C1 segment of cervical spinal cord (tissue), 14 donors: ENCODE measurements at places on chromosomes 4 and X.

GRCh38 chr4:145388043-145388442 is 93.6 kb upstream of the SMAD1 start:
- no peak for DNase-seq

GRCh38 chr4:138334346-138335016 is 92.3 kb upstream of the SLC7A11 start:
- DNase-seq = no peak

GRCh38 chr4:54879576-54879975 is 221.8 kb downstream of the KIT start:
- DNase-seq = no peak

- no peak for DNase-seq
Observed at GRCh38 chrX:115427861-115428410, 133.0 kb upstream of the PLS3 start.

- DNase-seq = no peak
Observed at GRCh38 chr4:187256897-187257296, 533.2 kb upstream of the FAT1 start.

GRCh38 chr4:178812866-178813265 is 1370.6 kb upstream of the AGA start:
- DNase-seq = no peak

DNA sequence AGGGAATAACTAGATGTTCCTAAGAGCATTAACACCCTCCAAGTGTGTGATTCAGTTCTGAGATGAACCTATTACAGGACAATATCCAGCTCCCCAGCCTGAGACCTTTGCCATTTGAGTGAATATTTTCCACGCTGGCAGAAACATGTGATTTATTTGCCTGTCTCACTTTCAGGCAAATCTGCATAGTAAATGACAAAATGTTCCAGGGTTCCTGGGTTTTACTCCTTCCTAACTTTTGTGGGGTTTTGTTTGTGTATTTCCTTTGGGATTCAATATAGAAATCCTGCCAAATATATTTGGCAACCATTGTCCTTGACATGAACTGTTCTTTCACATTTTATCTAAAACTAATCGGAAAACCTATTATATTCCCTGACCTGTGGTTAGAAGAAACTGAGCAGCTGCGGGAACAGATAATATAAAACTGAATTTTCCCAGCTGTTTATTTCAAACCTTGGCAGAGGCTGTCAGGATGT is 12.5 kb downstream of the F8 start:
- no peak for DNase-seq

DNA sequence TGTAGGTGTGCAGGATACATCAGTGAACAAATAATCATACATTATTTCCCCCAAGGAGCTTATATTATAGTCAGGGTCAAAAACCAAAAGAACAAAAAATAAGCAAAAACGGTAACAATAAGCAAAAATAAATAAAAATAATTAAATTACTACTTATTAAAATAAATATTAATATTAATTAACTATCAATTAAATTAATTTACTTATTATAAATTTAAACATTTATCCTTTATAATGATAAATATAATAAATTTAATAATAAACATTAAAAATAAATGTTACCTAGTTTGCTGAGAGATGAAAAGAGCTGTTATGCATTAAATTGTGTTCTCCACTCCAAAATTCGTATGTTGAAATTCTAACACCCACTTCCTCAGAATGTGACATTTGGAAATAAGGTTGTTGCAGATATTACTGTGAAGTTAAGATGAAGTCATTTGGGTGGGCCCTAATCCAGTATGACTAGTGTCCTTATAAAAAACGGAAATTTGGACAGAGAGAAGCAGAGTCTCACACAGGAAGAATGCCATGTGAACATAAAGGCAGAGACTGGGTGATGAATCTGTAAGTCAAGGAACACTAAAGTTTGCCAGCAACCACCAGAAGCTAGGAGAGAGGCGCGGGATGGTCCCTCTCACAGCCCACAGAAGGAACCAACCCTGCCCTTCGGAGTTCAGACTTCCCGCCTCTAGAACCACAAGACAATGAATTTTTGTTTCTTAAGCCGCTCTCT is 67.2 kb upstream of the IBSP start:
- no peak for DNase-seq

DNA sequence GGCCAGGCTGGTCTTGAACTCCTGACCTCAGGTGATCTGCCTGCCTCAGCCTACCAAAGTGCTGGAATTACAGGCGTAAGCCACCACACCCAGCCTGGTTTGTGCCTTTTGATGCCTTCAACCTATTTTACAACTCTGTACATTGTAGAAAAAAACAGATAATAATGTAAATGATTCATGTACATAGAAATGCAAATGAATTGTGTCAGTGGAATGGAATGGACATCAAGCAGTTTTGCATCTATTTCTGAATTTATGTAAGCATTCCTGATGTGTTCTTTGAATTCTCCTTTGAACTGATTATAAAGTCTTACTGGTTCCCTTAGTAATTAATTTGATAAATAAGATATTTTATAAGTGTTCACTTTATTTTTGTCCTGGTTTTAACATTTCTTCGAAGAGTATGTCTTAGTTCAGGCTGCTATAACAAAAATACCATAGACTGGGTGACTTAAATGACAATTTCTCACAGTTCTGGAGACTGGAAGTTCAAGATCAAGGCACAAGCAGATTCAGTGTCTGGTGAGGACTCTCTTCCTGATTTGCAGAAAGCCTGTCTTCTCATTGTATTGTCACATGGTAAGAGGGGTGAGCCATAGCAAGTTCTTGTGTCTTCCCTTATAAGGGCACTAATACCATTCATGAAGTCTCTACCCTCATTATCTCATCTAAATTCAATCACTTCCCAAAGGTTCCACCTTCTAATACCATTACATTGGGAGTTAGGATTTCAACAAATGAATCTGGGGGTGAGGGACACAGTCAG is 162.2 kb upstream of the S100G start:
- DNase-seq = no peak
